ENCODE measurements at places on chromosomes 3 and 15.

- DNase-seq: peak; percentile 66
These were observed at the start of gene RBPMS2 for GRCh38 chr15:64775551-64776401. TSS of gene RBPMS2 (minus strand) at chr15:64775589. CDS start at chr15:64775319, 270 bp downstream.

- no peak for DNase-seq
These were observed 325.0 kb downstream of the RBMS3 start for GRCh38 chr3:29605845-29606244.

GRCh38 chr15:55357774-55358173 lies 38.8 kb downstream of the PIGB start:
- DNase-seq: no peak

- DNase-seq: no peak
These were observed 34.9 kb upstream of the CPOX start for GRCh38 chr3:98628317-98628716.

DNA sequence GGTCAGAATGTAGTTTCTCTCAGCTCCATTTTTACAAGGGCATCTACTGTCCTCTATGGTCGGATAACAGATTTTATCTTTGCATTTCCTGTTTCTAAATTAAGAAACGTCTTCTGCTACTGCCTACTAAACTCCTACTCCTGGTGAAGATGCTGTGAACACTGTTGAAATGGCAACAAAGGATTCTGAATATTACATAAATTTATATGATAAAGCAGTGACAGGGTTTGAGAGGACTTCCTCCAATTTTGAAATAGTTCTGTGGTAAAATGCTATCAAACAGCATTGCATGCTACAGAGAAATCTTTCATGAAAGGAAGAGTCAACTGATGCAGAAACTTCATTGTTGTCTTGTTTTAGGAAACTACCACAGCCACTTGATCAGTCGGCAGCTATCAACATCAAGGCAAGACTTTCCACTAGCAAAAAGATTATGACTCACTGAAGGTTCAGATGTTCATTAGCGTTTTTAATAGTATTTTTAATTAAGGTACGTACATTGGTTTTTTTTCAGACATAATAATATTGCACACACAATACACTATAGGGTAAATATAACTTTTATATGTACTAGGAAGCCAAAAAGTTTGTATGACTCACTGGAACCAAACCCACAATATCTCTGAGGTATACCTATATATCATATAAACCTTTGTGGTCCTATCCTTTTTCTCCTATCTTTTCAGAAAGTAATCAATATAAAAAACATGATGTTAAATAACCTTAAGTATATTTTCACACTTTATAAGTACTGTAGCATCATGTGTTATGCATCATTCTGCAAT lies 156.1 kb downstream of the STAG1 start:
- DNase-seq: no peak

DNA sequence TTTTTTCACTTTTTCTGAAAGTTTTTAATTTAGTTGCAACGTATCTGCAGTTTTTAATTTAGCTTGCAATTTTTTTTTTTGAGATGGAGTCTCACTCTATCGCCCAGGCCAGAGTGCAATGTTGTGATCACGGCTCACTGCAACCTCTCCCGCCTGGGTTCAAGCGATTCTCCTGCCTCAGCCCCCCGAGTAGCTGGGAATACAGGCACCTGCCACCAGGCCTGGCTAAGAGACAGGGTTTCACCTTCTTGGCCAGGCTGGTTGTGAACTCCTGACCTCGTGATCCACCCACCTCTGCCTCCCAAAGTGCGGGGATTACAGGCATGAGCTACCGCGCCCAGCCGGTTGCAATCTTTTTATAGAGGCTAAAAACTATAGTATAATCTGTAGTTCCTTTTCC lies 142.9 kb upstream of the ALCAM start:
- DNase-seq: no peak

DNA sequence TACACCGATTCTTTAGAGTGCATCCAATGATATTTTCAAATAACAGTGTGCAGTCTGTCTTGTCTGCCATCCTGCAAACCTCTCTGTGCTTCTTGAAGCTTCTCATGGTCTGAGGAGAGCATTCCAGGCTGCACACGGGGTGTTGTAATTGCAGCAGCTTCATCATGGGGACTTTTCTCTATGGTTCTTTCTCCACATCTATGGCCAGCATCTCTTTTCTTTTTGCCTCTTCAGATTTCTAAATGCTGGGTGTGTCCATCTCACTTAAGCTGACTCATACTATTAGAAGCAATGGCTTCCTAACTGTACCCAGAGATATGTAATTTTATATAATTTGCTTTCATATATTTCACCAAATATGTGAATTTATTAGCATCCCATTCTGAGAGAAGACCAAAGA lies 63.8 kb upstream of the EPHB3 start:
- DNase-seq: no peak

DNA sequence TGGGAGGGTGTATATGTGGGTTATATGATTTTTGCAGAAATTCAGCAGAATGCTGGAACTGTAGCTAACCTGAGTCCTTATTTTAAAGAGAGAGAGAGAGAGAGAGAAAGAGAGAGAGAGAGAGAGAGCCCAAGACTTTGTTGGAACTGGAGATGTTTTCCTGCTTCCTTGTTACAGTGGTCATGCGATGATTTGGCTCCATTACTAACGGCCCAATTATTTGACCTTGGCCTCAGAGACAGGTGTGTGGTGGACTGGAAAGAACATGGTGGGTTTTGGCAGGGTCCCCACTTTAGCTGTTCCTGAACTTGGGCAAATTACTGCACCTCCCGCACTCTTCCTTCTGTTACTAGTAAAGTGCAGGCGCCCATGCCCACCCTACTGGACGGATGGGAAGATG lies 14.8 kb upstream of the ACSBG1 start:
- no peak for DNase-seq

DNA sequence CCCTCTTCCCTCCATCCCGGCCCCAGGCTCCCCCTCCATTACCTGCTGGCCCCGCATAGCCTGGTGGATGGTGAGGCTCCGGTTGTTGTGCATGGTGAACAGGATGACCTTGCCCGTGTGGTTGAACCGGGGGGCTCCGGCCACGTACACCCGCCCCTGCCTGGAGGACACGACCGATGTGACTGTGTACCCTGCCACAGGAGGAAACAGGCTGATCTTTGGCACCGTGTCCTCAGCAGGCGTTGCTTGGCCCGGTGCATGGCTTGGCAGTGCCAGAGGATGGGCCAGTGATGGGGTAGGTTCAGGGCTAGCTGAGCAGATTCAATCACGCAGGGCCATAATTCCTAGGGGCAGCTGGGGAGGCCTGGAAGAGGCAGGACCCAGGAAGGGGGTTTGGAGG lies 58.1 kb downstream of the FEM1B start:
- no peak for DNase-seq

GRCh38 chr15:61687651-61688050 lies 372.6 kb downstream of the VPS13C start:
- DNase-seq: no peak

- no peak for DNase-seq
These were observed 275.6 kb downstream of the ZNF621 start for GRCh38 chr3:40800343-40800742.

DNA sequence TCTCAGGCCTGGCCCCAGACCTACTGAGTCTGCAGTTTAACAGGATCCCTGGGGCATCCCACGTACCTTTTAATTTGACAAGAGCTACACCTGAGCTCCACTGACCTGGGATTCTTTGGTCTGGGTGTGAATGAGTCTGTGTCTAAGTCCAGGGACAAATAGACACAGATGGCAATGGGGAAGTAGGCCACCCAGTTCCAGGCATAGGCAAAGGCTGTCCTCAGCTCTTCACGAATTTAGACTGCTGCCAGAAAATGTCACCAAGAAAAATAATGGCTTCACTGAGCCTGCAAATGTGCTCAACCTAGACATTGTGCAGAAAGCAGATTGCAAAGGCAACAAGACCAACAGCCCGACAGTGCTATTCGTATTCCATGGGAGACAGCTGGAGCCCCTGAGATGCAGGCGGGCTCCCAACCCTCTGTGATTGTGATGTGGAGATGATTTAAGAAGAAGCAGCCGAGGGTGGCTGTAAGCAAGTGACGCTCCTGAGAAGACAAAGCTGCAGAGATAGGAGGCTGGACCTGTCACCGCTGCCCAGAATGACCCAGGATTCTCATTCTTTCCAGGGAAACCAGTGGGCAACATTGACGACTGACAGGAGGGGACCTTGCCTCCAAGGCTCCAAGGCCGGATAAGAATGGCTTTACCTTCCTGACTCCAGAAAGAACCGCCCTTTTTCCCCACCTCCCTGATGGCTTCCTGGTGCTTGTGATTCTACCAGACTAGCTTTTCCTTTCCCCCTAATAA lies 39.8 kb upstream of the IREB2 start:
- DNase-seq: peak; percentile 39

- no peak for DNase-seq
These were observed 10.0 kb downstream of the LRTM1 start for GRCh38 chr3:54917862-54918261.

DNA sequence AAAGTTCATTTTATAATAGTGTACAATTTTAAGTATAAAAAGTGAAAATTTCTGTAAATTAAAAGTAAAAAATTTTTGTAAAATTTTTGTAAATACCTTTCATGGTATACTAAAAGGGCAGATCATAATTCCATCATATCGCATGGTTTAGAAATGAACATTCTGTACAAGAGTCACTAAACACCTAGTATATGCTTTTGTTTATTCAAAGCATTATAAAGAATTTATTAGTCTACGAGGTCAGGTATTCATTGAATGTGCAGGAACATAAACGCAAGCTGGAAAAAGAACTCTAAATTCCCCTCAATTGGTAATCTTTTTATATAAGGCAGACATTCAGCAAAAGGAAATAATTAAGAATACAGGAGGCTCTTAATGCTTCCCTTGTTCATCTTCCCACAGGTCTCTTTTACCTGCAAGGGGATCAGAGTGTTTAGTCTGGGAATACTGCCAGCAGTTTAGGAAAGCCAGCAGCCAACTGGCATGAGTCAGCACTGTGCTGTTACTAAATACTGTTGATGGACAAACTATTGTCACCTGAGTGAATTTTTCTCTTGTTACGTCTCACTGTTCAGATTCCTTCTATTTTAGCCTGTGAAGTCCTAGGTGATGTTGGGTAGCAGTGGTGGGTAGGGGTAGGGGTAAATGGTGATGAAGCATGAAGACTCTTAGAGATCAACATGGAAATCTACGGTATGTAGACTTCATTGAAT lies 70.1 kb downstream of the UQCC5 start:
- no peak for DNase-seq

GRCh38 chr3:12999147-13000140 lies 73.8 kb downstream of the IQSEC1 start:
- peak; percentile 85 for DNase-seq

DNA sequence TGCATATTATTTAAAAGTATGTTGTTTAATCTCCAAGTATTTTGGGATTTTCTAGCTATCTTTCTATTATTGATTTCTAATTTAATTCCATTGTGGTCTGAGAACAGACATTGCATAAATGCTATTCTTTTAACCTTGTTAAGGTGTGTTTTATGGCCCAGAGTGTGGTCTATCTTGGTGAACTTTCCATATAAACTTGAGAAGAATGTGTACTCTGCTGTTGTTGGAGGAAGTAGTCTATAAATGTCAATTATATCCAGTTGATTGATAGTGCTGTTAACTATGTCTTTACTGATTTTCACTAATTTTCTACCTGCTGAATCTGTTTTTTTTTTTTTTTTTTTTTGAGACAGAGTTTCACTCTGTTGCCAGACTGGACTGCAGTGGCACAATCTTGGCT lies 180.9 kb downstream of the ZNF621 start:
- no peak for DNase-seq

DNA sequence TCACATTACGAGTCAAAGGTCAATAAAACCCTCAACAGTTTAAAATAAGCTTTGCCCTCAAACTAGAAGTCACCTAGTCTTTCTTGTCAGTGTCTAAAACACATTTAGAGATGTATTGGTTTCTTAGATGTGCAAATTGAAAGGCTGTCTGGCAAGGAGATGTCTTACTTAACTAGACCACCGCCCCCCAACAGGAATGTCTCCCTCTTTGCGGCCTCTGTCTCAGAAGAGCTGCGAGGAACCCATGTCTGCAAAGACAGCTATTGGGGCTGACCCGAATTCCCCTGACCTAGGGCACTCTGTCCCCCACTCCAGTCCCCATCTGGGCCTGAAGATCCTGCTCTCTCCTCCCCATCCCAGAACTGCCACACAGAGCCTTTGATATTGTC lies 46.3 kb downstream of the ZIC4 start:
- DNase-seq: no peak

- DNase-seq: no peak
These were observed 50.2 kb downstream of the CHP1 start for GRCh38 chr15:41281236-41281635.

DNA sequence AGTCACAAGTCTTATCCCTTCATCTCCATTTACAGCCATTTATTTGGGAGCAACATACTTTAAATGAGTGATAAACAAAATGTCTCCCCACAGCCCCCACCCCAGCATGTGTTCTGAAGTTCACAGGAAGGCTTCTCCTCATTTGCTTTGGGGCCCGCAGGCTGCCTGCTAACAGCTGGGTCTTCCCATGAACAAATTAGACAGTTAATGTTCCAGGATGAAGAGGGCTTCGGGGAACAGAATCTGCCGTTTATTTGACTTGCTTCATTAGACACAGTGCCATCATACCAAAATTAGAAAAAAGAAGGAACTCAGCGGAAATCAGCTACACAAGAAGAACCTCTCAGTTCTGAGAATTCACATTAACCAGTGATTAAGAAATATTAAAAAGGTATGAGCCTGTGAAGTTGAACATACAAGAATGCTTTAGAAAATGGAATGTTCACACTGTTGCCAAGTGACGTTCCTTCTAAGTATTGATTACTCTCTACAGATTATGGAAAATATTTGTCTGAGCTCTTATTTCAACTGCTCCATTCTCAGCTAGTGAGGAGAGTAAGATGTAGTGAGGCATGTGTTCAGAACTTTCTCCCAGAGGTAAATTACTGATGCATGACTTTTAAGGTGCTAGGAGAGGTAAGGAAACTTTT lies 107.5 kb upstream of the THBS1 start:
- DNase-seq: no peak

DNA sequence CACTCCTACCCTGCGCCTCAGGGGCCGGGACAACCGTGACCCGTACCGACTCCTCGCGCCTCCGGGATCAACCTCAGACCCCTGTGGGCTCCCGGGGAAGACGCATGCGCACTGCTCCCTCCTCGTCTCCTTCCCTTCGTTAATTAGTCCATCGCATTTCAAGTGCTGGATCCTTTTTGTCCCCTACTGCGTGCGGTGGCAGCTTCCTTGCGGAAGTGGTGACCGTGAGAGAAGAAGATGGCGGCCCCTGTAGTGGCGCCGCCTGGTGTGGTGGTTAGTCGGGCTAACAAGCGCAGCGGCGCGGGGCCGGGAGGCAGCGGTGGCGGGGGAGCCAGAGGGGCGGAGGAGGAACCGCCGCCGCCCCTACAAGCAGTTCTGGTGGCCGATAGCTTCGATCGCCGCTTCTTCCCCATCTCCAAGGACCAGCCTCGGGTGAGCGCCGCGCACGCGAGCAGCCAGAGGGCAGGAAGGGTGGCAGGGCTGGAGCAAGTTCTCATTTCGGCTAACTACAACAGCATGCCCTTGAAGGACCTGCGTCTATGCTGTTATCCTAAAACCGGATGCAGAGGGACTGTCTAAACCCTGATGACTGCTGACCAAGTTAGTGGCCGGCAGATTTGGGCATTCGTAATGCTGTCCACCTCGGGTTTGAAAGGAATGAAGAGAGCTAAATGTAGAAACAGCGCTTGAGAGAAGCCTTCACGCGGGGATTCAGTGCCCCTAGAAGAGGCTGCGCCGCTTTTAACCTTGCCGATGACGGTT lies at the start of gene EIF2B5:
Gene EIF2B5, plus strand, starts transcription at position 210 of the 762 bp plus-strand sequence. Its CDS starts 28 bp downstream, at position 238.
- peak; percentile 92 for DNase-seq

GRCh38 chr3:52539010-52539653 lies 2.7 kb downstream of the UQCC5 start:
- no peak for DNase-seq

Measured in sciatic nerve (tissue), 2 donors.